Large intestine (tissue), 12 donors: ENCODE measurements at places on chromosomes 7 and 10. TPM values are rescaled to one million over a fixed set of nuclear protein-coding genes. Genes with fewer than 3 reads are reported as not detected.

LRWD1 gene
- 11.2 TPM for polyA plus RNA-seq

SFXN4 gene
- polyA plus RNA-seq: 39.1 TPM

FGL2 gene
- 50.6 TPM for polyA plus RNA-seq

EGFR gene
- polyA plus RNA-seq: 22.9 TPM

FERD3L gene
- polyA plus RNA-seq: not detected

NDUFB2 gene
- polyA plus RNA-seq: 209 TPM

TUBAL3 gene
- polyA plus RNA-seq: 33.9 TPM

MYOZ1 gene
- 0.94 TPM for polyA plus RNA-seq

FOXP2 gene
- polyA plus RNA-seq: 9.7 TPM

MAGI2 gene
- polyA plus RNA-seq: 2.6 TPM

CLCN1 gene
- 1.6 TPM for polyA plus RNA-seq

NODAL gene
- polyA plus RNA-seq: 0.33 TPM

SSC4D gene
- polyA plus RNA-seq: 1.2 TPM

MRPS33 gene
- 95.7 TPM for polyA plus RNA-seq

HOXA5 gene
- 30.3 TPM for polyA plus RNA-seq

LRRTM3 gene
- 1.4 TPM for polyA plus RNA-seq

NAT16 gene
- 0.21 TPM for polyA plus RNA-seq

BEND7 gene
- 7.7 TPM for polyA plus RNA-seq

NUDCD3 gene
- 68.3 TPM for polyA plus RNA-seq

NKX2-3 gene
- 22.1 TPM for polyA plus RNA-seq

PLXNA4 gene
- 3.2 TPM for polyA plus RNA-seq

PCDH15 gene
- 0.64 TPM for polyA plus RNA-seq

PON3 gene
- polyA plus RNA-seq: 10.6 TPM

LRRC4 gene
- polyA plus RNA-seq: 2.1 TPM

PPP1R3C gene
- polyA plus RNA-seq: 39.6 TPM

AP1S1 gene
- 56.4 TPM for polyA plus RNA-seq

RNF32 gene
- 3.7 TPM for polyA plus RNA-seq

PNLIPRP2 gene
- polyA plus RNA-seq: 11.9 TPM

GPR146 gene
- 4.0 TPM for polyA plus RNA-seq

NXPH1 gene
- polyA plus RNA-seq: 0.06 TPM

UFSP1 gene
- 2.4 TPM for polyA plus RNA-seq
